ENCODE measurements at places on chromosomes 6 and 20.

- DNase-seq: no peak
Observed at GRCh38 chr20:16517946-16518783, 55.1 kb downstream of the KIF16B start.

GRCh38 chr6:3321875-3322274, 63.1 kb downstream of the PSMG4 start:
- no peak for DNase-seq

DNA sequence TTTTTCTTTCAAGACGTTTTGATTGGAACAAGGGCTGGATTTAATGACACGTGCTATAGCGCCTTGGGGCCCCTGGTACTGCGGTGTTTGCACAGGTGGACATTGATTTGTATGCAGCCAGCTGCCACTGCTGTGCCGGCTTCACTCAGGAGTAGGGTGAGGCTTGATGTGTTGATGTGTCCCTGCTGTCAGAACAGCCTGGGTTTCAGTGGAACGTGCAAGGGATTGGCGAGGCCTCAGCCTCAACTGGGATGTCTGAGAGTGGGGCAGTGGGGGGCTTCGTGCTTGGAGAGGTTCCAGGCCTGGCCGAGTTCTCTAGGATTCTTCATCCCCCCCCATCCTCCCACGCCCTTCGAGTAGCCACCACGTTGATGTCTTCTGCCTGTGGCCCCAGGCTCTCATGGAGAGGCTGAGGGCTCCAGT, 23.0 kb downstream of the PYGB start:
- no peak for DNase-seq

- DNase-seq: peak; percentile 35
Observed at GRCh38 chr6:168041928-168042327, 37.1 kb downstream of the FRMD1 start.

DNA sequence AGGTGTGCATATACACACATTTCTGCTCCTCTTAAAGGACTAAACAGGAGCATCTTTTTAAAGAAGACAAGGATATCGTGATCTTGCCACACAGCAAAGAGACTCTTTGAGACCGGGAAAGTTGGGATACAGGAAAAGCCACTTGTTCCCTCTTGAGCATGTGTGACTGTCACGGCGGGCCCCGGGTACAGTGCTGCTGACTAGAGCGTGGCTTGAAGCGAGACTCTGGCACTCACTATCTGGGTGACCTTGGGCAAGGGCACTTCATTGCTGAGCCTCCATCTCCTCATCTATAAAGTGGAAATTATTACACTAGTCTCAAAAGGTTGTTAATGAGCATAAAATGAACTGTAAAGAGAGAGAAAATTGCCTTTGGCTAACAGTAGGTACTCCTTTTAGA, 713.9 kb downstream of the PTPRT start:
- no peak for DNase-seq
